ENCODE measurements at places on chromosomes 12 and 14. TPM values are rescaled to one million over a fixed set of nuclear protein-coding genes. Genes with fewer than 3 reads are reported as not detected.
A peak's percentile ranks its signal among the peaks of the same experiment; 100 is the strongest.

- DNase-seq = no peak
Observed at GRCh38 chr12:104708891-104709290, 249.2 kb downstream of the SLC41A2 start.

AACS gene
- total RNA-seq = 52.0 TPM

DNA sequence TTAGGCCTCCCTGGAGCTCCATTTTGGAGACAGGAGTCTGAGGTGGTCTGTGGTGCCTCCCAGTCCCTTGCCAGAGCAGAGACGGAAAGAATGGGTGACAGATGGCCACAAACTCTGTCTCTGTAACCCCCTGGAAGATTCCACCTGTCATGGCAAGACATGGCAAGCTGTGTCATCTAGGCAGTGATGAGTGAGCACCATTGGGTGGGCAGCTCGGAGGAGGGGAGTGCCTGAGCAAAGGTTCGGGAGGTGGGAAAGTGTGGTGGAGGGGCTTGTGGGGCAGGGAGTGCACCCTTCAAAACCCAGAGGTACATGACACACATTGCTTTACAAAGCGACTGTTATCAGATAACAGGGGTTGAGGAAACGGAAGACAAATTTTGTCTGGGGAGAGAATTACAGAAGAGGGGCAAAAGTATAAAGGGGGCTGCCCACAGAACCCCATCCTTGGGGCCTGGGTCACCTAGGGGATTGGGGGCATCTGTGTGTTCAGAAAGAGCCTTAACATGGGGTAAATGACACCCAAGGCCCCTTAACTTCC, 3.5 kb downstream of the RIN3 start:
- DNase-seq = no peak

- no peak for DNase-seq
Observed at GRCh38 chr14:77040741-77041653, 12.5 kb upstream of the IRF2BPL start.

DNA sequence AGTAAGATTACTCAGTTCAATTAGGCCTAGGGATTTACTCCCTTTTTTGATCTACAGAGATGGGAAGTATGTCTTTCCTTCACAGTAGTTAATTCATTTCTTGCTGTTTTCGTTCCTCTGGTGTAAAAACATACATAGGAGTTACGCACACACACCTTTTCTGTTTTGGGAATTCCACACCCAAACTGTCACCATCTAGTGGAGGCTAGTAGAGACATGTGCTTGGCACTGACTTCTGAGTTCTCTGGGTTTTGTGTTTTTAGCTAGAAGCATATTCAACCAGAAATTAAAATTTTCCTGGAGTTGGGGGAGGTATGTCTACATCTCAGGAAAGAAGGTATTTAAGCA, 1.4 kb downstream of the SUSD6 start:
- peak; percentile 61 for DNase-seq

GRCh38 chr12:98509063-98509462, 6.3 kb upstream of the TMPO start:
- no peak for DNase-seq

GRCh38 chr14:51870606-51871005, 10.2 kb downstream of the GNG2 start:
- DNase-seq = no peak
